ENCODE measurements at places on chromosomes 2 and 18.
A peak's percentile ranks its signal among the peaks of the same experiment; 100 is the strongest.

DNA sequence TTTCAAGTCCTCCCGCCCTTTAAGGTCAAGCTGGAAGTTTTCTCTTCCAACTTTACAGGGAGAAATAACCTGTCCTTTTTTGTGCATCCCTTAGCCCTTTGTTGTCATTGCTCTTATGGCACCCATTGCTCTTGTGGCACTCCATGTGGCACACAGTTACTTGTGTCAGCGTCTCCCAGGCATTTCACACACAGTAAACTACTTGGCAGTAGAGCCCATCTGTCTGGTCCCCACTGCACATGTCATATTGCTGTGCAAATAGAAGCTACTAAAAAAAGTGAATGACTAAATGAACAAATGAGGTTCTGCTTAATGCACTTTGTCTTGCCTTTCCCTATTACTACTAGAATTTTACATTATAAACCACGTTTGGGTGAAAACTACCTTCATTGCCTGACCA is 149.3 kb downstream of the EML6 start:
- no peak for DNase-seq

GRCh38 chr2:160417745-160418397 is 75.7 kb downstream of the RBMS1 start:
- DNase-seq: no peak

GRCh38 chr2:168632709-168633121 is 169.7 kb upstream of the NOSTRIN start:
- no peak for DNase-seq

DNA sequence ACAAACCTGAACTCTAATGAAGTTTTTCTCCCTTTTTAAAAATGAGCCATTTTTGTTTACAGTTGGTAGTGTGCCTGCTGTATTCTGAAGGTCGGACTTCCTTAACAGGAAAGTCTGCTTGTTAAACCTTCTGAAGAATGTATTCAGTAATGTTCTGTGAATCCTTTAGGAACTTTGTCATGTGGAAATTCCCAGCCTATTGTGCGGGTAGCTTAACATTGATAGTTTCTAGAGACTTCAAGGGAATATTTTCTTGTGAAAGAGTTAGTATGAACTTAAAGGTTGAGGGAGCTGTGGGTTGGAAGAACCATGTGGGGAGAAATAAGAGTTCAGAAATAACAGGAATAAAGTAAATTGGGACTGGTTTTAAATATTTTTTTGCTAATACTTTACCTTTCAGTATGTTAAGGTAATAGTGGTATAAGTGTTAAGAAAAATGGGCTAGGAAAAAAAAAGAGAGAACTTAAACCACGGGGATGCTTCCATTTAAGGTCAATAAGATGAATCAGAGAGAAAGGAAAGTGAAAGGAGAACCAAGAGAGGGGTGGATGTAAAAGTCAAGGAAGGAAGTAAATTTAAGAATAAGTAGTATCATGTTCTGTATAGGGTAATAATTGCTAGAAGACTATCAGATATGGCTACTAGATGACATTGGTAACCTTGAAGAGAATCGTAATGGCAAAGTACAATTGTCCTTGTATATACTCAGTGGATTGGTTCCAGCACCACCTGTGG is 90.5 kb downstream of the PMS1 start:
- no peak for DNase-seq

DNA sequence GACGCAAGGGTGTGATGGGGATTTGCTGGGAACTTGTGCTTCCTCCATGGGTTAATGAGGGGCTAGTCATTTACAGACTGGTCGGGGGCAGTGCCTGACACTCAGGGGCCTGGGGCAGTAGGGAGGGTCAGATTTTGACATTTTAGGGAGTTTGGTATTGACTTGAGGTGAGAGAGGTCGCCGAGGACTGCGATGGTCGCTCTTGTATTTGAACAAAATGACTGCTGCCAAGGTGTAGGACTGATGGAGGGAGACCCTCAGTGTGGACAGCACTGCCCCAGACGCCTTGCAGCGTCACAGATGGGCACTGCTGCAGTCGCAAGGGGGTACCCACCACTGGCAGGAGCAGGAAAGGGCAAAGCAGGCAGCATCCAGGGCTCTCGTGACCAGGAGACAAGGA is 182.9 kb downstream of the RTP5 start:
- DNase-seq: no peak

- DNase-seq: peak; percentile 62
Measured at GRCh38 chr2:23380562-23381065, 4.4 kb upstream of the KLHL29 start.

GRCh38 chr2:158337018-158337417 is 119.5 kb downstream of the CCDC148 start:
- no peak for DNase-seq

DNA sequence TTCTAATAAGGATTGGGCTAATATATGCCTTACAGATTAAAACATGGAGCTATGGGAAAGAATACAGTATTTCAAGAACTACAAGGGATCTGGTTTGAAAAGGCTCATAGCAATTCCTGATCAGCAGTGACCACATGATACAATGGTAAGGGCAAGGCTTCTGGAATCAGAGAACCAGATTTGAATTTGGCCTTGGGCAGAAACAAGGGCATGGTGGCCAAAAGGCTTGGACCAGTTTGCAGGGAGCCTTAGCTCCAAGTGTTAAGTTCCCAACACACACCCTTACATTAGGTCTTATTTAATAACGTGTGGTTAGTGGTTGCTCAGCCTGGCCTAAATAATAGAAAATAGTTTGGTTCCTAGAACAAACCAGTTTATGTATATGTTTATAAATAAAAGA is 87.7 kb downstream of the ZAP70 start:
- no peak for DNase-seq

- no peak for DNase-seq
Measured at GRCh38 chr2:72349016-72349415, 201.4 kb upstream of the CYP26B1 start.

DNA sequence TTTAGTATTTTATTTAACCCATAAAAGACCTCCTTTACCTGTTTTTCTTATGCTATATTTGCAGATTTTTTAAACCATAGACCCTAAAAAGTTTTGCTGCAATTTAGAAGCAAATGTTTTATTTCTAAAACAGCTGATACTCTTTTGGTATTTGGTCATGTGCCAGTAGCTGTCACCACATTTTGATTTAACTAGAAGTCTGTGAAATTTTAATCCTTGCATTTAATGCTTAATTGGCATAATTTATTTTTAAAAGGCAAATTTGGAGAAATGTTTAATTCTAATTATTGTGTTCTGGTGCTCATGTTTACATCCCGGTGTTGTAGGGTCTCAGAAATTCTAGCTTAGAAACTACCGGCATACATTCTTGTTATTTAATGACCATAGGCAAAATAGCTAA is 111.8 kb downstream of the TTC27 start:
- no peak for DNase-seq

- DNase-seq: no peak
Measured at GRCh38 chr2:53452400-53452799, 315.2 kb upstream of the CHAC2 start.

DNA sequence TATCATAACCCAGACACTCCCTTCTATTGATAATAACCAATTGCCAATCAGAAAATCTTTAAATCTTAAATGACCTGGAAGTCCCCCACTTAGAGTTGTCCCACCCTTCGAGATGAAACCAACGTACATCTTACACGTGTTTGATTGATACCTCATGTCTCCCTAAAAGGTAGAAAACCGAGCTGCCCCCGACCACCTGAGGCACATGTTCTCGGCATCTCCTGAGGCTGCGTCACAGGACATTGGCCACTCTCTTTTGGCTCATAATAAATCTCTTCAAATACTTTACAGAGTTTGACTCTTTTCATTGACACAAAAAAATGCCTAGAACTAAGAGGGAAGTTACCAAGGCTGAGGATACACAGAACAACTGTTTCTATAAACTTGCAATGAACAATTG is 190.0 kb downstream of the RTP5 start:
- no peak for DNase-seq

DNA sequence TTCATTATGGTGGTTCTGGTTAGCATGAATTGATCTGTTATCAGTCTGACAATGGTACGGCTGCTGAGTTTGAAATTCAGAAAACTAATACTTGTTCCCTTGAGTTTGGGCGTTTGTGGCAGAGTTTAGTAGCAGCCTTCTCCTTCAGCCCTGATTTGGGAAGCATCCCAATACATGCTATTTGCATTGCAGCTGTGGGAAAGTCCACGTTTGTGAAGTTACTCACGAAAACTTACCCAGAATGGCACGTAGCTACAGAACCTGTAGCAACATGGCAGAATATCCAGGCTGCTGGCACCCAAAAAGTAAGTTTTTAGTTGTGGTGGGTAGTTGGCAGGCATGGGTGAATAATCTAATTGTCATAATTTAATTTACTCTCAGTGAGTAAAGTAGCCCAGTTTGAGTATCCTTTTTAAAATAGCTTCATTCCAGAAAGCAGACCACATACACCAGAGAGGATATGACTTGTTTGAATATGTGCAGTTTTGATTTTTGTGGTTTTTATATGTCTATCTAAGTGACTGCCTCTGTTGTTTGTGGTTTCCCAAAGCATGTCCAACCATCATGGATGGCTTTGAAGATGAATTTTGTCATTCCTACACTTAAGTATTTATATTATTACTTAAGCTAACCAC is 12.2 kb downstream of the DGUOK start:
- no peak for DNase-seq

GRCh38 chr2:16669388-16669787 is 3.8 kb upstream of the CYRIA start:
- DNase-seq: no peak

DNA sequence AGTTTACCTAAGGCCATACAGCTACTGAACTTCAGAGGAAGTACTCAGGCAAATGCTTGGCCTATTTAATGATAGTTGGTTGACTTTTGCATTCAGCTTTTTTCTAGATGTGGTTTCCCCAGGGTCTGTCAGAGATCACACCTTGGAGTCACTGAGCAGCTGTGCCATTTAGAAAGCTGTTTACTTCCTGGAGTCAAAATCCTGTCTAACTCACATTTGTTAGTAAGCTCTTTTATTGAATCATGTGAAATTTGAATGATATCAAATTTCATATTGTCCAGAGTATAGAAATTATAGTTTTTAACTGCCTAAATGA is 7.6 kb upstream of the TRIB2 start:
- peak; percentile 60 for DNase-seq

DNA sequence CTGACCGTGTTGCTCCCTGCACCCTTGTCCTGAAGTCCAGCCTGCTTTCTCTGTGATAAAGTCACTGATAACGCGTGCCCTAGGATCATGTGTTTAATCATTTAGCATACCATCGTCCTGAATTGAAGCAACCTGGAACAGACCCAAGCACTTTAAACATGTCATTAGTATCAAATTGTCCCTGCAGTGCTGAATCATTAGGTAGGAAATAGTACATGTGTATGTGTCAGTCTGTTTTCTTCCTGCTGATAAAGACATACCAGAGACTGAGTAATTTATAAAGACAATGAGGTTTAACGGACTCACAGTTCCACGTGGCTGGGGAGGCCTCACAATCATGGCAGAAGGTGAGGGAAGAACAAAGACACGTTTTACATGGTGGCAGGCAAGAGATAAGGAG is 2.8 kb downstream of the ASB18 start:
- DNase-seq: no peak

DNA sequence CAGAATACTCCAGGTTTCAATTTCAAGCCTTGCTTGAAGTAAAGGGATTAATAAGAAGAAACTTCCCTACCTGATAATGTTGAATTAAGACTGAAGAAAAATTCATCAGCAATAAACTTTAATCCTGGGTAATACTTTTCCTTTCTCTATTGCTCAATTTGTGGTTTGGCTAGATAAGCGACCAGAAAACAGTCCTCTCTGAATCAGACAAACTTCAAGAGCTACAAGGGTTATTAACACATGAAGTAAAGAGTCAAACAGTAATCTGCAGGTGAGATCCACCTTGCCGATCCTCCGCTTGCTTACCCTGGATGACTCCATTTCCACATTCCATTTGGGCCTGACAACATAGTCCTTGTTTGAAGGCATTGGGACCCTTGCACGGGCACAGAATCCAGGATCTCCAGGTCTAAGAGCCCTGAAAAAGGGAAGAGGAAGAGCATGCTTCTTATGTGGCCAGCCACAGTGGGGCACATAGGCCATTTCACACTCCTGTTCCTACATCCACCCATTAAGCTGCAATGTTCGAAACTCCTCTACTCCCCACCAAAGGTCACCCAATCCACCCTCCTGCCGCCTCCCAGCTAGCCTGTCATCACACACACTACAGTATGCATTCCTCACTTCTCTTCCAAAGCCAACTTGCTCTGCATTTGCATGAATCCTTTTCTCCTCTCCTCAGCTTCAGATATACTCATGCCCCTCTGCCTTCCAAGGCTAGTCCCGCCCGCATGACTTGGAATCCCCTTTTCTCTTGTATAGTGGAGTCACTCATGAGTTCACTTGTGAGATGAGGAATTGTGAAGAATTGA is 39.8 kb downstream of the IWS1 start:
- no peak for DNase-seq

GRCh38 chr2:118251427-118251826 is 163.2 kb downstream of the INSIG2 start:
- no peak for DNase-seq

GRCh38 chr18:7601246-7601615 is 34.1 kb downstream of the PTPRM start:
- DNase-seq: no peak

GRCh38 chr2:94874277-94874997 is 3.2 kb downstream of the TEKT4 start:
- DNase-seq: peak; percentile 67

GRCh38 chr2:24121469-24121868 is 1.7 kb downstream of the PFN4 start:
- DNase-seq: no peak

DNA sequence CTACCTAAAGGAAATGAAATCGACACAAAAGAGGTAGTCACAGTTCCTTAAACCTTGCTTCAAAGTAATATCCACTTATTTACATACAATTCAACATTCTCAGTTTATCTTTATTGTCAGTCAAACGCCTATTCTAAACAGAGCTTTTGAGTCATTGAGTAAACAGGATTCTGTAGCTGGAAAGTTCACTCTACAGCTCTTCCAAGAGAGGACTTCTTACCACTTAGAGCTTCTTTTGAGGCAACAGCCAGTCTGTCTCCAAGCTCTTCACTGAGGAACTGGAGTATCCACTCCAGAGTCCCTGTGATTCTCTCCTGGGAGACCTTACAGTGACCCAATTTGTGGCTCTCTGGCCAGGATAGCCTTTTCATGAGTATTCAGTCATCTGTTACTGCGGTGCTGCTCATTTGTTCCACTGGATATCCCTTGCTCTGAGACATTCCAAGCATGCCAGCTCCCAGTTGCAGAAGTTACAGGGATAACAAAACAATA is 210.9 kb upstream of the OSR1 start:
- DNase-seq: no peak

- DNase-seq: no peak
Measured at GRCh38 chr18:59344996-59345395, 14.1 kb downstream of the LMAN1 start.

DNA sequence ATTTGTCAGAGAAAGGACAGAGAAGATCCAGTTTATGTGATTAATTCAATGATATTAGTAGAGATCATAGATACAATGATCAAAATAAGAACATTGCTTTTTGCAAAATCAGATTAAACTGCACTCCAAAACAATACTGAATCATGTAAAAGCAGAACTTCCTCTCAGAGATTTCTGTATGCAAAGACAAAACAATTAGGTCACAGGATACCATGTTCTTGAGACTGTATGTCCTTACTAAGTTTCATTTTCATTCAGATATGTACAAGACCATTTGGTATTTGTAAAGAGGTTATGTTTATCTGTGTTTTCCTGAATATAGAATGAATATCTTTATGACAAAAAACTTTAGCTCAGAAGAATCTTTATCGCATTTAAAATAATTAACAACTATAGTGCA is 161.8 kb downstream of the DLGAP1 start:
- no peak for DNase-seq
